ENCODE measurements at places on chromosomes 4 and X. TPM values are rescaled to one million over a fixed set of nuclear protein-coding genes. Genes with fewer than 3 reads are reported as not detected.

CPLX1 gene
- total RNA-seq = 4.7 TPM

GNPDA2 gene
- total RNA-seq = 13.1 TPM

SH3D19 gene
- total RNA-seq = 23.3 TPM

MID2 gene
- not detected for total RNA-seq

DNA sequence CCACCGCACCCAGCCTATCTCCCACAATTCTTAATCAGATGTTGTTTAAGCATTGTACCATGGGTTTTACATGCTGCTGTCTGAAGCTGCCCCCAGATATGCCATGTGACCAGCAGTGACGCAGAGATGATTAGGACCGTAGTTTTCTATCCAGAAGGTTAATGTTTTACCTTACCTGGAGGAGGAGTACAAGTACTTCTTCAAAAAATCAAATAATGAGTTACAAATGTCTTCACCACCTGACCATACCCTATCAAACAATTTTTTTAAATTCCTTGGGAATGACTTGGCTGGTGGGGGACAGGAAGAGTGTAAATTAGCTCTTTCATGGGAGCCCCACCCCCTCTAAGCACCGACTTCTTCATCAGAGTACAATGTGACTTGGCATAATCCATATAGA, 16.2 kb upstream of the SGMS2 start:
- no peak for DNase-seq

GRCh38 chr4:168723569-168723968, 226.7 kb downstream of the PALLD start:
- no peak for DNase-seq

DNA sequence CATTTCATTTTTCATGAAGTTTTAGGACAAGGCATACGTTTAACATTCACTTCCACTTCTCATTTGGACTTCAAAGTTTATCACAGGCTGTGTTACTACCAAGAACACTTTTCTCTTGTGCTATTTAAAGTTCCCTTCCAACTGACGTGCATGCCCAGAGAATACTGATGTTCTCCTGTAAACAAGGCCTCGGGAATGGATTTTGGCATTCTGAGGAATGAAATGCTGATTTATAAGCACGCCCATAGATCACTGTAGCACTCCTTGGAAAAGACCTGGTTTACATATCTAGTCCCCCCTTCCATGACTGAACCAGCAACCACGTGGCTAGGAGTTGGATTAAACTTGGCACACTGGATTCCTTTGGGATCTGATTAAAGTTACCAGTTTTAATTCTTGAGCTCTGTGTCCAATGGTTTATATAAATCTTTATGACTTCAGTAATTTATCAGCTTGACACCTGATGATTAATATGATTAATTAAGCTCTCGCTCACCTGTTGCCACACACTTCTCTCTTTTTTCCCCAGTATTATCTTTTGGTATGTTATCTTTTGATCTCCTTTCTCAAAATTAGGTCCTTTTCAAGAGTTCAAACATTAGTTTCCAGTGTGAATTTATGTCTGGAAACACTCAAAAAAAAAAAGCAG, 122.4 kb upstream of the HAND2 start:
- DNase-seq = peak; percentile 1

DNA sequence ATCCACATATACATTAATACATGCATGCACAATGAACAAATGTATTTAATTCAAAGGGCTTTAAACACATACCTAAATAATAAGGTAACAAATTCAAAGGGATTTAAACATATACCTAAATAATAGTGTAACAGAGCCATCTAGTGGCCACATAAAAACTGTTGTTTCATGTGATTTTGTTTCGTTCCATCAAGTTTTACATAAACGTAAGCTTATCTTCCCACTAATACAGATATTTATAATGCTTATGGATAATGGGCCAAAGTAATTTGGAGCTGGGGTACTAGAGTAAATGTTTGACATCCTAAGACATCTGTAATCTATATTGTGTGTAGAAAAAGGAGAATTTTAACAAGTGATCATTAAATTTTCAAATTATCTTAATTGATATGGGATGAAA, 82.3 kb downstream of the PRSS12 start:
- DNase-seq = peak; percentile 80

DNA sequence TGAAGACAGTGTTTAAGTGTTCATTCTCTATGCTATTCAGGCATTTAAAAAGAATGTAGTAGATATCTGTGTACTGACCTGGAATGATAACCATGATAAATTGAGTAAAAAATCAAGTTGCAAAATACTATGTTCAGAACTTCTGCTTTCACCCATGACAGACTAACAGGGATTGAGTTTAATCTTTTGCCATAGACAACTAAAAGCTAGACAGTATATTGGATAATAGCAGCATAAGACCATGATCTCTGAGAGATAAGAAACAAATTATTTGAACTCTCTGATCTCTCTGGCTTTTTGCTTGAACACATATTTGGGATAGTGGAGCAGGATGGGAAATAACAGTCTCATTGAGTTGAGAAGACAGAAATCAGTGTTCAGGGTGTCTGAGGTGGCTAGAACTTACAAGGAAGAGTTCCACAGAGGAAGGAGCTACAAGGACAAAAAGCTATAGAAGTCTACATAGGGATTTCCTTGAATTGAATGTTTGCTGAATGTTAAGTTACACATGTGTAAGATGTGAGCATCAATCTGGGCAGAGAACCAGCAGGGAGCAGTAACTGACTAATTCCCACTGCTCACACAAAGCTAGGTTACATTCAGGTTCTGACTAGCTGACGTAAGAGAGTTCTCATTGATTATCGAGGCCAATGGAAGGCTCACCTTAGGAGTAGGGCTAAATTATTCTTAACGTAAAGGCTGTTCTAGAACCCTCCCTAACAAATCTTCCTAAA, 60.4 kb downstream of the SLC30A9 start:
- DNase-seq = no peak

DNA sequence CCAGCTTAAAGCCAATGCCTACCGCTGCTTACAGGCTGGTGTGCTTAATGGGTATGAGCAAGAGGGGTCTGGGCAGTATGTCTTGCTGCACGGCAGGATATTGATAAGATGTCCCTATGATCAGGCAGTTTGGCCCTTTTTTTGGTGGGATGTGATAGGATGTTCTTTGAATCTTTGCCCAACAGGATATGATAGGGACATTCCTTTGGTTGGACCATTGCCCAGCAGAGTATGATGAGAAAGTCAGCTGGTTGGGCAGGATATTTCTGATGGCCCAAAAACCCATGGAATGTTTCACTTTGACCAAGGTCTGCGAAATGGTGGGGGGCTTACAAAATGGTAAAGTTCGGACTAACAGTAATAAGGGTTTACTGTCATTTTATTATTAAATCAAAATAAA, 1060.6 kb downstream of the STIM2 start:
- DNase-seq = no peak

GRCh38 chrX:96387801-96388200, 296.8 kb upstream of the DIAPH2 start:
- DNase-seq = no peak

- DNase-seq = no peak
Measured at GRCh38 chr4:144955104-144955503, 142.9 kb downstream of the ANAPC10 start.

DNA sequence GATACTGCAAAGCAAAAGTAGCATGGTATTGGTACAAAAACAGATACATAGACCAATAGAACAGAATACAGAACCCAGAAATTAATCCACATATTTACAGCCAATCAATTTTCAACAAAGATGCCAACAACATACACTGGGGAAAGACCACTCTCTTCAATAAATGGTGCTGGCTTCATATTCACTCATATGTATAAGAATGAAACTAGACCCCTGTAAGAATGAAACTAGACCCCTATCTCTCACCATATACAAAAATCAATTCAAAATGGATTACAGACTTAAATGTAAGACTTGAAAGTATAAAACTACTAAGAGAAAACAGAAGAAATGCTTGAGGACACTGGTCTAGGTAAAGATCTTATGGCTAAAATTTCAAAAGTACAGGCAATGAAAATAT, 19.3 kb downstream of the TLR6 start:
- no peak for DNase-seq
